ENCODE measurements at places on chromosomes 12 and 14. TPM values are rescaled to one million over a fixed set of nuclear protein-coding genes. Genes with fewer than 3 reads are reported as not detected.
A peak's percentile ranks its signal among the peaks of the same experiment; 100 is the strongest.

The KRT85 gene
- polyA plus RNA-seq = 0.26 TPM

GRCh38 chr12:64099397-64099796, 122.7 kb downstream of the KICS2 start:
- DNase-seq = no peak

- DNase-seq = peak; percentile 27
Observed at GRCh38 chr14:105857220-105857825, 330.9 kb downstream of the TMEM121 start.

DNA sequence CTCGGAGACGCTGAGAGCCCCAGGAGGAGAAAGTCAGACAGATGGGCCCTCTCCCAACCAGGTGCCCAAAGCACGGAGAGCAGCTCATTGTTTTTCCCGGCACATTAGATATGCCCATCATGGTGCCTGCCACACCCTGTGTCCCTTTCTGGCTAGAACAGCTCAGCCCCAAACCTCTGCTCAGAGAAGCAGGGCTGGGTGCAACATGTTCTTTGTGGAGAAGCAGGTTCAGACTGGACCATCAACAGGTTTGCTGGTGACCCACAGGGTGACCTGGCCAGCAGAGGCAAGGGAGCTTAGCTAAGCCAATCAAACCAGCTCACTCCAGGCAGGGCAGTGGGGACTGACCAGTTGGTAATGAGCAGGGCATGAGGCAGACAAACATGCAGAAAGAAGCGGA, 13.4 kb downstream of the RAB15 start:
- no peak for DNase-seq

DNA sequence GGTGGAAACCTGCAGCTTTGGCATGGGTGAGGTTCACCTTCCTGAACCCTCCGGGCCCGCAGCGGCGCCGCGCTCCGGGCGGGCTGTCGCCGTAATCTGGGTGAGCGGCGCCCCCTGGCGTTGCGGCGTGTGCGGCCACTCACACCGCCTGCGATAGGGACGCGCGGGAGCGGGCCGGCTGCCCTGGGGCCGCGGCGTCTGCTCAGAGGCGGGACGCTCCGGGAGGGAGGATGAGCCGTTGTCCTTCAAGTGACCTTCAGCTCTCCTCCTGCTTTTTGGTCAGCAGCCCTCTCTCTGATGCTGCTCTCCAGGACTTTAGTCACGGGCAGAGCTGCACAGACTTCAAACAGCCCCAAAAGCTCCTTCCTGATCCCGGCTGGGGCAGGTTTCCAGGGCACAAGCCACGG, 211.7 kb upstream of the FKBP4 start:
- peak; percentile 77 for DNase-seq
